IMR-90 (cell line): ENCODE measurements at places on chromosomes 6 and 20. TPM values are rescaled to one million over a fixed set of nuclear protein-coding genes. Genes with fewer than 3 reads are reported as not detected.

- DNase-seq = no peak
These were observed 1.7 kb downstream of the PREX1 start for GRCh38 chr20:48826069-48826468.

DNA sequence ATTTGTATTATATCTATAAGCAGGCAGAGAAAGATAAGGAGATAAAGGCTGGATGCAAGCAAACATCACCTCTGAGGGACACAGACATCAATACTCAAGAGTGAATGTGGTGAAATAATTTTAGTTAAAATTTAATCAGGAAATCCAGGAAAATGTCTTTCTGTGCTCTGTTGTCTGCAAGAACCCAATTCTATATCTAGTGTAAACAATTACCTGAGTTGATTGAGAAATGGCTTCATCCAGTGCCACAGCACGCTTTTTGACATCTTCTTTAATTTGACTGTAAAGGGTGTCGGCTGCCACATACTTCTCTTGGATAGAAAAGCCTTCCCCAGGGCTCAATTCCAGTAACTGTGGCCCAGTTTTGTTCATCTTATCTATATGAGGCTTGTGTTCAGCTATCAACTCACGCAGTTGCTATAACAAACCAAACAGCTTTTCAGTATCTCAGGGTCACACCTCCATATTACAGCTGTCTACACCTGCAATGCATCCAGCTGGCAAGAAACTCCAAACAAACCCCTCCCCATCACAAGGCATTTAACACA is 131.6 kb downstream of the DST start:
- DNase-seq = peak; percentile 34

CAGE1 gene
- total RNA-seq = under 0.01 TPM in 1 of 2 replicates, not detected in the other

AKAP12 gene
- 118 and 176 TPM in 2 replicates for total RNA-seq

NEURL2 gene
- 0.56 and 1.1 TPM in 2 replicates for total RNA-seq

DNA sequence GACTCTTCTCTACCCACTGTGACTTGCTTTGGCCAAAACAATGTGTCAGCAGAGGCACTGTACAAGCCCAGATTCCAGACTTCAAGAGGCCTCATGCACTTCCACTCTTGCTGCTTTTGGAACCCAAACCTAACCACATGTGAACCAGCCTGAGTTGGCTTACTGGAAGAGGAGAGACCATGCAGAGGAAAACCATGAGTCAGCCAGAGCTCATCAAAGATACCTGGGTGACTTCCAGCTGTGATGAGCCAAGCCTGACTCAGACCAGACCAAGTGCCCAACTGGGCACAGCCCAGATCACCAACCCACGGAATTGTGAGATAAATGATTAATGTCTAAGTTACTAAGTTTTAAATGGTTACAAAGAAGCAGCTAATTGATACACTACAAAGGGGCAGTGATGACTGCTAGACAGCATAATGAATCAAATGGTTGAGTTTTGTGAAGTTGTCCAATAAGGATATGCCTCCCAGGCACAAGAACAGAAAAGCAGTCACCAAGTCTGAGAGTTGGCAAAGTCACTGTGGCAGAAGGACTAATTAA is 16.2 kb upstream of the BEND6 start:
- DNase-seq = peak; percentile 99

- DNase-seq = peak; percentile 79
These were observed 20.9 kb downstream of the UTRN start for GRCh38 chr6:144305985-144306384.
